ENCODE measurements at places on chromosomes 11 and 22. TPM values are rescaled to one million over a fixed set of nuclear protein-coding genes. Genes with fewer than 3 reads are reported as not detected.

DNA sequence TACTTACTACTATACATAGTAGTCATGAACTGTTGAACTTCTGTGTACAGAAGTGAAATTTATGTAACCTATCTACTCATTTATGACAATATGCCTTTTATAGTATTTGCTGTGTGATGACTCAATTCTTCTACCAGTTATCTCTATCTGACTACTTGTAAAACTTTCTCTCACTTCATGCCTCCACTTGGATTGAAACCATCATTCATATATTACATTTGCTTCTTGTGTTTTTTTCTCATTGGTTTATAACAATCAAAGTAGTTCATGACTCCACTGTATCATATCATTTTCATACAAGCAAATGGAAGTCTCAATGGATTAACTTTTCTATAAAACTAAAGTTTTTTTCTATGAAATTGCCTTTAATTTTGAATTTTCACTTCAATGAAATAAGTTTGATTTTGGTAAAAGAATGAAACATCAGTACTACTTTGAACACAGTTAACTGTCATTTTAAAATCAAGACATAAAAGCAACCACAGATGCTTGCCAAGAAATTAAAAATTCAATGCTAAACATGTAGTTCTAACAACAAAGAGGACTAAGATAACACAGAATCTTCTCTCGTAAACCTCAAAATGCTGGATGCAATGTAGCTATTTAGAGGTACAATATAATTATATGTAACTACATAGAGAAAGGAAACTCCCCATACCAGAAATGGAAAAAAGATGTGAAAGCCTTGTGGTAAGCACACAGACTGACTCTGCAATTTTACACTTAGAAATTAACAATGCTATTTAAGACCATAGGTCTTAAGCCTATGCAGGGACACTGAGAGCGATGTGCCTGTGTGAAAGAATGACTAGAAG lies 27.6 kb upstream of the EXPH5 start:
- no peak overlapping the region for H3K4me3 ChIP-seq
- H3K4me1 ChIP-seq, result peaks cover 21% of the 10 kb centered on the region
- H3K27me3 ChIP-seq, result peaks cover 20% of the 10 kb centered on the region
- no peaks in the 10 kb centered on the region for H3K36me3 ChIP-seq
- no peak overlapping the region for H3K27ac ChIP-seq

The OSBPL5 gene
- total RNA-seq, result 4.7 TPM

DNA sequence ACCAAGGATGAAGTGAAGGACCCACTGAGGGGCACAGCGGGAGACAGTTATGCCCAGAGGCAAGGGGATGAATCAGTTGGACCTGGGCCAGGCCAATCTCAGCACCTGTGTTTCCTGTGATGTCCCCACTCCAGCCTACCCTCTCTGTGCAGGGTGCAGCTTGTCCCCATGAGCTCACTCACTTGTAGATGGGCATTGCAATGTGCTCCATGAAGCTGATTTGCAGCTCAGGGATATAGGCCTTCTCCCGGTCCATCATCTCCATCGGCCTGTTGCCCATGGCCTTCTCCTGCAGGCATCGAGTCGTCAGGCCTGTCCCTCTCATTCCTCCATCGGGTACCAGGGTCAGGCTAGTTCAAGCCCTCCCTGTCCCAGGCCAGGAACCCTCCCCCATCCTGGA lies 96.2 kb downstream of the PDE2A start:
- no peak for DNase-seq
- no peaks in the 10 kb centered on the region for H3K36me3 ChIP-seq
- peaks cover 4% of the 10 kb centered on the region for H3K27me3 ChIP-seq
- H3K27ac ChIP-seq, result no peak overlapping the region

- H3K4me3 ChIP-seq, result peak overlapping the region; percentile 97
- peaks cover 24% of the 10 kb centered on the region for H3K27me3 ChIP-seq
- H3K4me1 ChIP-seq, result peaks cover 56% of the 10 kb centered on the region
- peaks cover 74% of the 10 kb centered on the region for H3K36me3 ChIP-seq
- DNase-seq, result peak; percentile 91
- peak overlapping the region; percentile 100 for H3K27ac ChIP-seq
Measured at GRCh38 chr11:65425105-65425970, 2.7 kb downstream of the NEAT1 start.

DNA sequence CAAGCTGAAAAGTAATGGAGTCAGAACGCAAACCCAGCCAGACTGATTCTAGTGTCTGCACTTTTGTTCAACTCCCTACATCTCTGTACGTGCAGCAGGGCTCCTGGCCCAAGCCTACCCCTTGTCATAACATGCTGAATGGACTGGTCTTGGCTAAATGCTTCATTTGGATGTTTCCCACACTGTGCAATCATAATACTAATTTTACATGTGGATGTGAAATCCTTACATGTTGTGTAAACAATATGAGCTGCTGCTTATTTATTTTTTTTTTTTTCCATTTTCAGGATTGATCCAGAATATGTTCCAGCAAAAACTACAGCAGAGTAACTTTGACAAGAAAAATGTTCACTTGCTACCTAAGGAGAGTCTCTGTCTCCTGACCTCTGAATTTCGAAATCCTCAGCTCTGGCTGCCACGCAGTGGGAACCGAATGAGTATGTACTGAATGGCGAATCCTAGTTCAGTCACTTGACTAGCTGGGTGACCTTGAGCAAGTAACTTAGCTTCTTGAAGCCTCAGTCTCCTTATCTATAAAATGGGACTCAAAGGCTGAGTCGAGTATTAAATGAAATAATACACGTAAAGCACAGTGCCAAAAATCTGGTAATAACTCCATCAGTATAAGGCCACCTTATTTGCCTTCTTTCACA lies 133.4 kb downstream of the EHF start:
- H3K36me3 ChIP-seq, result no peaks in the 10 kb centered on the region
- H3K4me1 ChIP-seq, result no peaks in the 10 kb centered on the region
- DNase-seq, result no peak
- no peak overlapping the region for H3K27ac ChIP-seq
- peaks cover 10% of the 10 kb centered on the region for H3K27me3 ChIP-seq

- H3K4me1 ChIP-seq, result no peaks in the 10 kb centered on the region
- H3K36me3 ChIP-seq, result peaks cover 58% of the 10 kb centered on the region
- no peak for DNase-seq
- no peak overlapping the region for H3K4me3 ChIP-seq
- no peaks in the 10 kb centered on the region for H3K27me3 ChIP-seq
Measured at GRCh38 chr11:113351480-113351879, 36.1 kb upstream of the ANKK1 start.

Data from activated CD4-positive, alpha-beta memory T cell treated with anti-CD3 and anti-CD28 coated beads for 36 hours (primary cell).